Stimulated activated CD4-positive, alpha-beta T cell treated with anti-CD3 and anti-CD28 coated beads, Interleukin-1b, Interleukin-23, amount 100 ng/mL, for 4 hours (primary cell): ENCODE measurements at places on chromosomes 12 and 14.

GRCh38 chr12:103978384-103978982, 12.8 kb downstream of the TDG start:
- DNase-seq: no peak

- no peak for DNase-seq
Measured at GRCh38 chr14:104724407-104724980, 465 bp downstream of the ADSS1 start.

DNA sequence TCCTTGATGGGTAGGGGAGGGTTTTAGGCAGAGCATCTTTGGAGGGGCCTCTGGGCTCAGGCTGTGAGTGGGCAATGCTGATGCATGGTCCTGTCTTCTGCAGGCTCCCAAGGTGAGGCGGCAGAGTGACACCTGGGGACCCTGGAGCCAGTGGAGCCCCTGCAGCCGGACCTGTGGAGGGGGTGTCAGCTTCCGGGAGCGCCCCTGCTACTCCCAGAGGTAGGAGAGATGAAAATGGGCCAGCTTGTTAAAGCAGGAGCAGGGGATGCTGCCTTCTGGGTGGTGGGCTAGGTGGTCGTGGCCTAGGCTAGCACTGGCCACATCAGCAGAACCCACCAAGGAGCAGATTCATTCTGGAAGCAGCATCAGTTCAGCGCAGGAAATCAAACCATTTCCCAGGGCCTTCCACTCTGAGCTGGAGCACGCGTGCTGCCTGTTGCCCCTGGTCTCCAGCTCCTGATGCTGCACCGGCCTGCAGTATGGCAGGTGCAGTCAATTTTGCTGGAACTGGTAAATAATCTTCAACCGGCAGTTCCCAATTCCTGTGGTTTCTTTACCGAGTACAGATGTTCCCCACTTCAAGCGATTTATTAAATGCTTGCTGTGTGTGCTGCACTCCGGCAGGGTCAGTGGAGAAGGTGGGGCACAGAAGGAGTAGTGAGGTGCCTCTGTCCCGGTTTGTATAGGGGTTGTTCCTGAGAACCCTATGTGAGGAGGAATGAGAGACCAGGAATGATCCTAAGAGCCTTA, 7.4 kb downstream of the PAPLN start:
- DNase-seq: no peak

- peak; percentile 21 for DNase-seq
Measured at GRCh38 chr12:716506-716905, 35.9 kb upstream of the WNK1 start.

GRCh38 chr12:26451763-26452162, 256.4 kb downstream of the SSPN start:
- DNase-seq: no peak

- no peak for DNase-seq
Measured at GRCh38 chr12:6294156-6295093, 16.1 kb upstream of the PLEKHG6 start.

DNA sequence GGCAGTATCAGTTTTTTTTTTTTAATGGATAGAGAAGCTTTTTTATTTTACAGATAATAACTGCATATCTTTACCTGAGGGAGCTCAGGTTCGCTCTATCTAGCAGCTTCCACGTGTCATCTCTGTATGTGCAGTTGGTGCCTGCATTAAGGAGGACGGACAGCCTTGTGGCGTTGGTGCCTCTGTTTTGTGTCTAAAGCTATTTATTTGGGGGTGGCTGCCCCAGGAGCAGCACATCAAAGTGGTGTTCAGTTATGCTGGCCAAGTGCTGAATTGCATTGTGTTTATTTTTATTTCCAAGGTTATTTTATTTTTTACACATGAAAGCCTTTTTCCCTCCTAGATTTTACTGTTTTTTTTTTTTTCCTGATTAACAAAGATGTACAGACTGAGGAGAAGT, 59.7 kb downstream of the RASSF3 start:
- DNase-seq: no peak

- DNase-seq: no peak
Measured at GRCh38 chr12:107302649-107303341, 209.4 kb upstream of the CRY1 start.

- peak; percentile 93 for DNase-seq
Measured at GRCh38 chr12:47812797-47813510, 6.7 kb downstream of the HDAC7 start.

- no peak for DNase-seq
Measured at GRCh38 chr12:95687937-95688336, 102.6 kb downstream of the NTN4 start.

- no peak for DNase-seq
Measured at GRCh38 chr14:84807673-84808072, 722.3 kb upstream of the FLRT2 start.

DNA sequence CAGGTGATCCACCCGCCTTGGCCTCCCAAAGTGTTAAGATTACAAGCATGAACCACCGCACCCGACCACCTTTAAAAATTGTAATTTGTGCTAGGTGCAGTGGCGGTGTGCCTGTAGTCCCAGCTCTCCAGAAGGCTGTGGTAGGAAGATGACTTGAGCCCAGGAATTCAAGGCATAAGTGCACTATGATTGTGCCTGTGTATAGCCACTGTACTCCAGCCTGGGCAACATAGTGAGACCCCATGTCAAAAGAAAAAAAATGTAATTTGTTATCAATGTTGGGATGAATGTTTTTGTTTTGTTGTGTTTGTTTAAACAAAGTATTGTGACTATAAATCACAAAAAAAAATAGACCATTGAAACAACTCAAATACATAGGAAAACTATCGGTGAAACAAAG, 43.1 kb upstream of the NAP1L1 start:
- DNase-seq: no peak

- no peak for DNase-seq
Measured at GRCh38 chr12:59115526-59115925, 195.2 kb upstream of the LRIG3 start.

GRCh38 chr12:82866227-82866775, 179.6 kb downstream of the TMTC2 start:
- DNase-seq: no peak

DNA sequence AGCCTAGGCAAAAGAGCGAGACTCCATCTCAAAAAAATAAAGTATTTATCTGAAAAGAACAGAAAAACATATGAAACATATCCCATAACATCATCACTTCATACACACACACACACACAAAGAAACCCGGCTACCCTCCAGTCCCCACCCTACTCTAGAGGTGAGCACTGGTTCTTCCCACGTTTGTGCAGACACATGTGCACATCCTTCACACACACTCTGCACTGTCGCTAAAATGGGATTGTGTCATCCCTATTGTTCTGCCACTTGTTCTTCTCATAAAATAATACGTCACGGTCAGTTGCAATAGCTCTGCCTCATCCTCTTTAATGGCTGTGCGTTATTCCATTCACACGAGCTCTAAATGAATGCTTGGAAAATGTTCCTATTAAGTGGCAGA, 85.9 kb upstream of the ANO2 start:
- no peak for DNase-seq

DNA sequence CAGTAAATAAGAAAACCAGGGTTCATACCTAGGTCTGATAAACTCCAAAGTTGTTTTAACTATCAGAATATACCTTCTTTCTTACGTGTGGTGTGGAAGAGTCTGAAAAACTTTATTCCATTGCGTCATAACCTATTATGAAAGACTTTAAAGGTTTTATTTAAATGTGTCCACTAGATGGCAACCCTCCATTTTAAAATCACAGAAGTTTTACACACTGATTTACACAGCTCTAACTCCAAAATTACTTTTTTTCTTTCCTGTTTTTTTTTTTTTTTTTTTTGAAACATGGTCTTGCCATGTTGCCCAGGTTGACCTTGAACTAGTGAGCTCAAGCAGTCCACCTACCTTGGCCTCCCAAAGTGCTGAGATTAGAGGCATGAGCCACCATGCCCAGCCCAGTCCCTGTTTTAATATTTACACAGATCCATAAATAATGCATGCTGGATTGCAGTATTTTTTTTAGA, 17.3 kb upstream of the TMPRSS12 start:
- DNase-seq: no peak

- no peak for DNase-seq
Measured at GRCh38 chr14:100719976-100720520, 6.6 kb upstream of the DLK1 start.
